ENCODE measurements at places on chromosomes 5 and 9.

DNA sequence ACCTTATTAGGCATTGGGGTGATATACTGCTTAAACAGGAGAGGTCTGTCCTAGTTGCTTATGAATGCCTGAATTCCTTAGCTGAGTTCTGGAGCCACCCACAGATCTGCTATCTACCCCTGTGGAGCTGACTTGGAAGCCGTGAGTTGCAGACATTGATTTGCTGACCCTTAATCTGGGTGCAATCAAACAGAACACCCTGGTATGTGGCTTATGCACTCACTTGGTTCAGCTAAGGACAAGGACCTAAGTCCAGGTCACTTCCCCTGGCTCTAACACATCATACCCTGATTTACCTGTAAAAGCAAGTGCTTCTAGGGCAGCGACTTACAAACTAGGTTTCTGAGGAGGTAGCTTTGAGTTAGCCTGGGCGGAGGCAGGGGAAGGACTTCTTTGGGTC, 41.6 kb upstream of the TLR4 start:
- DNase-seq, result no peak

- no peak for DNase-seq
Measured at GRCh38 chr9:114240647-114241558, 82.0 kb upstream of the ORM1 start.

GRCh38 chr9:91963711-91964240, 13.7 kb upstream of the ROR2 start:
- no peak for DNase-seq

- no peak for DNase-seq
Measured at GRCh38 chr9:24932785-24933184, 387.1 kb upstream of the IZUMO3 start.

GRCh38 chr5:114319236-114319635, 42.6 kb upstream of the KCNN2 start:
- no peak for DNase-seq

DNA sequence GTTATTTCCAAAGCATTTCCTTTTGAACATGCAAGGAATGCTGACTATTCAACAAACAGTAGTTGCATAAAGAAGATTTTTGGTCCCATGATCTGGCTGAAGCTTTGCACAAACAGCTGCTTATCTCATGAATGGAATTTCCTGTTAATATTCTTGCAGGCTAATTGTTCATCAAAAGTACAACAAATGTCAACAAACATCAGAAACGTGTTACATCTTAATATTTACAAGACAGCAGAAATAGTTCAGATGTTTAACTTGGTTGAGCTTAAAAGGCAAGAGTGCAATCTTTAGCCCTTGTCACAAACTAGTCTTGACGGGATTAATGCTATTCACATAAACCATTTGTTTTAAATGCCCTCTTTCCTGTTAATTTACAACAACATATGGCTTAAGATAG, 47.9 kb upstream of the BASP1 start:
- no peak for DNase-seq

GRCh38 chr9:120921661-120922181, 4.9 kb downstream of the TRAF1 start:
- DNase-seq, result no peak

DNA sequence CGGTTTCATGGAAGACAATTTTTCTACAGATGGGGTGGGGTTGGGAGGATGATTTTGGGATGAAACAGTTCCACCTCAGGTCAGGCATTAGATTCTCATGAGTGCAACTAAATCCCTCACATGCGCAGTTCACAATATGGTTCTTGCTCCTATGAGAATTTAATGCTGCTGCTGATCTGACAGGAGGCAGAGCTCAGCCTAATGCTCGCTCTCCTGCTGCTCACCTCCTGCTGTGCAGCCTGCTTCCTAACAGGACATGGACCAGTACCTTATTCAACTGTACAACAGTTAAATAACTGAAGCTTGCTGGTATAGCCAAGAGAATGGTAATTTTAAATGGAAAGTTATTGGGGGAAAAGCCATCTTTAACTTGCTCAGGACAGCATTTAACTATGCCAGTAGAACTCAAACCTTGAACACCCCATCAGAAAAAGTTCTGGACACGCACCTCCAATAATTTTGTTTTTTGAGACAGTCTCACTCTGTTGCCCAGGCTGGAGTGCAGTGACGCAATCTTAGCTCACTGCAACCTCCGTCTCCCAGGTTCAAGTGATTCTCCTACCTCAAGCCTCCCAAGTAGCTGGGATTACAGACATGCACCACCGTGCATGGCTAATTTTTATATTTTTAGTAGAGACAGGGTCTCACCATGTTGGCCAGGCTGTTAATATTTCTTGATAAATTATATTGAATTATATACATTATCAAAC, 27.7 kb downstream of the HMGCR start:
- no peak for DNase-seq

DNA sequence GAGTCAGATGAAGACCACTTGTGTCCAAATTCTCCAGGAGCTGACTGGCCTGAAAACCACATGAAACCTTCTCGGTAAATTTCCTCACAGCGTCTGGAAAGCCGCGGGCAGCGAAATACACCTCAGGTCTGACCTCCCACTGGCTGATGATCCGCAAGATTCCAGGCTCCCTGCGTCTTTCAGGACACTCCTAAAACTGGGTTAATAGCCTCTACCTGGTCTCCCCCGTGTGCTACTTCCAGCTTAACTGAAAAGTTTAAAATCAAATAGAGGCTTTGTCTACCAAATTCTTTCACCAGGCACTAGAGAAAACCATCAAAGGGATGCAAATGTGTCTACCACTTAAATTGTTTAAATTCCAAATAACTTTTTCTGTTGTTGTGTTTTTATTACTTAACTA, 312.6 kb downstream of the DRD1 start:
- DNase-seq, result no peak

- DNase-seq, result no peak
Measured at GRCh38 chr9:124792257-124793014, 15.5 kb downstream of the OLFML2A start.

DNA sequence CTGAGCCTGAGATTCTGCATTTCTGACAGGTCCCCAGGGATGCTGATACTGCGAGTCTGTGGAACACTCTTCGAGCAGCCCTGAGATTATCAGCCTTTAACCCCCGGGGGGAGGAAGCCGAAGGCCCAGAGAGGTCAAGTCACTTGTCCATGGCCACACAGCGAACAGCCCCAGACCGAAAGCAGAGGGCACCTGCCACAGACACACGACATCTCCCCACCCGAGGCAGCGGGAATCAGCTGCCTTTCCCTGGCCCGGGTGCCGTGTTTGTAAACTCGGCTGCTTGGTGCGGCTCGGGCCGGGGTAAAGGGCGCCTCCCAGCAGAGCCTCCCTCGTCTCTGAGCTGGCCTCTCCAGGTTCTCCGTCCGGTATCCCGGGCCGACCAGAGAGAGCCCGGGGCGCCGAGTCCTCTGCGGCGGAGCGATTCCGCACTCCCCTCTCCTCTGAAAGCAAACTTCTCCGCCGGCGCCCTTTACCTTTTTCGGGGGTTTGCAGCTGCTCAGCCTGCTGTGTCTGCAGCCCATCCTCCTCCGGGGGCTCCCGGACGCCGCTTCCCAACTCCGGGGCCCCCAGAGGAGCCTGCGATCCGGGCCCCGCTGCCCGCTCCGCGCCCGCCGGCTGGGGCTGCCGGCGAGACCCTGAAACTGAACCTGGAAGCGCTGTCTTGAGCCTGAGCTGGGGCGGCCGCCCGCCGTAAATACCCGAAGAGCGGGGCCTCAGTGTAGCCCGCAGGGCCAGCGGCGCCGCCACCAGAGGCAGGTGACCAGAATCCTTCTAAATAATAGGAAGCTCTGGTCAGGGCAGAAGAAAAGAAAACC, at the start of gene CCDC69:
TSS of gene CCDC69 (minus strand) at position 646 of the 818 bp plus-strand sequence. CDS start at position 524, 122 bp downstream.
- DNase-seq, result peak; percentile 46

DNA sequence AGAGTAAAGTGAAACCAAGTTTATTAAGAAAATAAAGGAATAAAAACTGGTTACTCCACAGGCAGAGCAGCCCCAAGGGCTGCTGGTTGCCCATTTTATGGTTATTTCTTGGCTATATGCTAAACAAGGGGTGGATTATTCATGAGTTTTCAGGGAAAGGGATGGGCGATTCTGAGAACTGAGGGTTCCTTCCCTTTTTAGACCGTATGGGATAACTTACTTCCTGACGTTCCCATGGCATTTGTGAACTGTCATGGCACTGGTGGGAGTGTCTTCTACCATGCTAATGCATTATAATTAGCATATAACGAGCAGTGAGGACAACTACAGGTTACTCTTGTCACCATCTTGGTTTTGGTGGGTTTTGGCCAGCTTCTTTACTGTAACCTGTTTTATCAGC, 323.9 kb upstream of the PTGER4 start:
- DNase-seq, result no peak

GRCh38 chr5:172365948-172366608, 82.5 kb upstream of the UBTD2 start:
- DNase-seq, result no peak

DNA sequence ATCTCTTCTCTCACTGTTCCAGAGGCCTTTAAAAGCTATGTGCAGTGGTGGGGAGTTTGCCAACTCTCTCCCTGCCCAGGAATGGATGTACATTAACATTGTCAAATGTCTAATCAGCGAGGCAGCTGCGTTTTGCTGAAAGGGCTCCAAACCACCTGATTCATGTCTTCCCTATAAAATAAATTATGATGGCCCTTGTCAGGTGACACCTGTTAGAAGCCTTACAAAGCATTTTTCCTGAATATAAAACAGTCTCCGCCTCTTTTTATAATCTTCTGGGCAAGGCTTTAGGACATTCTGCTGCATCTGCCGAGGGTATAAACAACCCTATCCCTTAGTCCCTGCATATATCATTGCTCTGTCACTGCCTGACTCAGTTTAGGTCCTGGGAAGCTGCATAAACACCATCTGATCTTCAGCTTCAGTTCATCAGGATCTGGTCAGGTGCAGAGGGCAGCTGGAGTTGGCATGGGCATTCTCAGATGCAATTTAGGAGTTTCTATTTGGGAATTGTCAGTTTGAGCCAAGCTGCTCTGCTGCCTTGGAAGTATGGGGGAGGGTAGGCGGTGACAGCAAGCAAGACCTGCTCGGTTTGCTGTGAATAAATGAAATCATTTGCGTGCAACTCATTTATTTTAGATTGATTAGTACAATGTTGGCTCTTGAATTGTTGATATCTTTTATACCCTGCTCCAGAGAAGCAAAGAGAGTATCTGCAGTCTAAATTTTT, 103.5 kb downstream of the ACER2 start:
- DNase-seq, result no peak

DNA sequence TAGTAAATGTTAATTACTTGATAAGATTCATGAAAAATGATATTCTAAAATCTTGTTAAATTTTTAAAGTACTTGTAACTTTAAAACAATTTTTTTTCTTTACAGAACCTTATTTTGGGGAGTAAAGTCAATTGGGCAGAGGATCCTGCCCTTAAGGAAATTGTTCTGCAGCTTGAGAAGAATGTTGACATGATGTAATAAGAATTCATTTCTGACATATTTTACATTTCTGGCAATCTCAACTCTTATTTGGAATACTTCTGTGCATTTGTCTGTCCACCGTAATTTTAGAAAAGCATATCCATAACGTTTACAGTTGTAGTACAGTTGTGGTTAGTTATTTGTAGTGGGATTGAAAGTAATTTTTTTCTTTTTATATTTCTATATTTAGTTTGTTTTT, 20.2 kb downstream of the CENPH start:
- no peak for DNase-seq

- no peak for DNase-seq
Measured at GRCh38 chr9:4301296-4301695, 1.4 kb upstream of the GLIS3 start.

- no peak for DNase-seq
Measured at GRCh38 chr5:4831325-4831724, 308.8 kb upstream of the ADAMTS16 start.

- DNase-seq, result no peak
Measured at GRCh38 chr9:95103281-95103771, 214.2 kb downstream of the FANCC start.

DNA sequence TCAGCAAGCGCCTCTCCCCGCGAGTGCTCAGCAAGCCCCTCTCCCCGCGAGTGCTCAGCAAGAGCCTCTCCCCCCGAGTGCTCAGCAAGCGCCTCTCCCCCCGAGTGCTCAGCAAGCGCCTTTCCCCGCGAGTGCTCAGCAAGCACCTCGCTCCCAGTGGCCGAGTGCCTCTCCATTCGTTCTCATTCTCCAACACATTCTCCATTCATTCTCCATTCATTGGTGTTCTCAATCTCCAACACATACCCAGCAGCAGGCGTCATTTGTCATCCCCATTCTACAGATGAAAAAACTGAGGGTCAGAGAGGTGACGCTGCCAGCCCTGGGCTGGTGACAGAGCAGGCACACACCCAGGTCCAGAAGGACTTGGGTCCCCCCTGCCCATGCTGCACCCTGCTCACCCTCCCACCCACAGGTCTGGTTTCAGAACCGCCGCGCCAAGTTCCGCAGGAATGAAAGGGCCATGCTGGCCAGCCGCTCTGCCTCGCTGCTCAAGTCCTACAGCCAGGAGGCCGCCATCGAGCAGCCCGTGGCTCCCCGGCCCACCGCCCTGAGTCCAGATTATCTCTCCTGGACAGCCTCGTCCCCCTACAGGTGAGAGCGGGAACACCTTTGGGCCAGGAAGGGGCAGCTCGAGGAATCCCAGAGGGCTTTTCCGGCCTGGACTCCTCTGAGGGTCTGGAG, 32.5 kb downstream of the PTGES start:
- DNase-seq, result no peak

- no peak for DNase-seq
Measured at GRCh38 chr5:31530541-31531265, 1.2 kb downstream of the DROSHA start.

GRCh38 chr5:108003178-108003577, 332.4 kb upstream of the EFNA5 start:
- DNase-seq, result no peak
